ENCODE measurements at places on chromosomes 12 and 14.
A peak's percentile ranks its signal among the peaks of the same experiment; 100 is the strongest.

GRCh38 chr12:111438481-111438880, 32.8 kb downstream of the SH2B3 start:
- no peak for DNase-seq

DNA sequence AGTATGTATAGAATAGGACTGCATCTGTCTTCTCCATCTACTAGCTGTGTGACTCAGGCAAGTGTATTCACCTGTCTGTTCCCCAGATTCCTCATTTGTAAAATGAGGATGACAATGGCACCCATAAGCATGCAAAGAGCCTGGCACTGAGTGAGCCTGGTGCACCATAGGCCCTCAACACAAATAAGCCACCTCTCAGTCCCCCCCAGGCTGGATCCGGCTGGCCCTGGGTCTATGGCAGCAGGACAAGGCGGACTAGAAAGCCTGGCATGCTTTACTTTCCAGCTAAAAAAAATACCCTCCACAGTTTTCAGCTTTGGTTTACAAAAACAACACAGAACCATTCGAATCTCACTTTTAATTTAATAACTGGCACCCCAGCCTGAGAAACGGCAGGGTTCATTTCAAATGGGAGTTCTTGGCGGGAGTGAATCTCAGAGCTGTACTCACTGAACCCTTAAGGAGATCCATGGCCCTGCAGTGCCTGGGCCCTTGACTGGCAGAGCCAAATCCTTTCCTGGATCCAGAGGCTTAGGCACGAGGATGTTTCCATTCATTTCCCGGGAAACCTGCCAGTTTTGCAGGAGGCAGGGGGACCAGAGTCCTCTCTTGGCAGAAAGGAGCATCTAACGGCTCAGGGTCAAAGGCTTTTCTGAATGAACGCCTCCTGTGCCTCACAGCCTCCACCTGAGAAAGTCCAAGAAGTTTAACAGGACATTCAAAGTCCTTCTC, 17.7 kb downstream of the SYNE3 start:
- no peak for DNase-seq

- DNase-seq, result no peak
Observed at GRCh38 chr12:121166356-121166755, 33.7 kb downstream of the P2RX7 start.

- DNase-seq, result no peak
Observed at GRCh38 chr12:113639474-113639873, 167.8 kb upstream of the LHX5 start.

- peak; percentile 43 for DNase-seq
Observed at GRCh38 chr14:81269100-81269978, 48.6 kb upstream of the GTF2A1 start.

GRCh38 chr14:47674543-47675465, 601 bp downstream of the MDGA2 start:
- no peak for DNase-seq

DNA sequence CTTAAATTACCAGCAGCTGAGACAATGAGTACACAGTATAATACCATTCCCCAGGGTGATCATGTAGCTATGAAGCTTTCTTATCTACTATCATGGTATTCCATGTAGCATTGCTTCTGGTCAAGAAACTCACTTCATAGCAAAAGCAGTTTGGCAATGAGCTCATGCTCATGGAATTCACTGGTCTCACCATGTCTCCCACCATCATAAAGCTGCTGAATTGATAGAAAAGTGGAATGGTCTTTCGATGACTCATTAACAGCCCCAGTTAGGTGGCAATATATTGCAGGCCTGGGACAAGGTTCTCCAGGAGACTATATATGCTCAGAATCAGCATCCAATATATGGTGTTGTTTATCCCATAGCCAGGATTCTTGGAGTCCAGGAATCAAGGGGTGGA, 553.7 kb downstream of the FOXG1 start:
- no peak for DNase-seq

DNA sequence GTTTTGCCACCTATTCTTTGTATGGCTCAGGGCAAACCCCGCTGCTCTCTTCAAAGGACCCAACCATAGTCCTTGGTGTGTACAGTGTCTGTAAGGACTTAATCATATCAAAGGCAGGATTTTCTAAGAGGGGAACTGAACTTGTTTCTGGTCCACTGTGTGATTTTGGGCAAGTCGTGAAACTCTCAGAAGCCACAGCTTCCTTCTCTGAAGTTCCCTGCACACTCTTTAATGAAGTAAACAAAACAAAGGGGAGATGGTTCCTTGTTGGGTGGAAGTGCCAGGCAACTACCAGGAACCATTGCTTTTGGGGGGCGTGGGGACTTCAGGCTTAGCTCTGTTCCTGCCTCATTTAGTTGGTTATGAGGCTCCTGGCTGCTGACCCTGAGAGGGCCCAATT, 152.4 kb downstream of the VRK1 start:
- DNase-seq, result no peak

GRCh38 chr12:96400631-96401075, 414 bp upstream of the CDK17 start:
- no peak for DNase-seq

- DNase-seq, result no peak
Observed at GRCh38 chr12:5264006-5264405, 167.9 kb upstream of the NTF3 start.

GRCh38 chr12:83805156-83805772, 1107.3 kb downstream of the SLC6A15 start:
- DNase-seq, result no peak

- no peak for DNase-seq
Observed at GRCh38 chr14:100815478-100816285, 10.2 kb upstream of the MEG3 start.

DNA sequence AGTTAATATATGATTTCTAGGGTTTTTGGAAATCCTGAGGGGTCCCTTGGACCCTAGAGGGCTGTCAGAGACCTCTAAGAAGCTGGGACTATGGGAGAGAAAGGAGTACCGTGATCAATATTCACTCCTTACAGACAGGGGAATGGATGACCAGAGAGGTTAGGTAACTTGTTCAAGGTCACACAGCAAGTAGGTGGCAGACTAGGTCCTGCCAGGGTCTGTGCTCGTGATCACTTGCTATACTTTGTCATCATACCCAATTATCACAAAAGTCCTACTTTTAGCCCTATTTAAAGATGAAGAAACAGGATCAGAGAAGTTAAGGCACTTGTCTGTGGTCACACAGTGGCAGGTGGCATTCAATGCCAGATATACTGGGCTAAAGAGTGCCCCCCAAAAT, 42.9 kb downstream of the WSCD2 start:
- DNase-seq, result no peak

DNA sequence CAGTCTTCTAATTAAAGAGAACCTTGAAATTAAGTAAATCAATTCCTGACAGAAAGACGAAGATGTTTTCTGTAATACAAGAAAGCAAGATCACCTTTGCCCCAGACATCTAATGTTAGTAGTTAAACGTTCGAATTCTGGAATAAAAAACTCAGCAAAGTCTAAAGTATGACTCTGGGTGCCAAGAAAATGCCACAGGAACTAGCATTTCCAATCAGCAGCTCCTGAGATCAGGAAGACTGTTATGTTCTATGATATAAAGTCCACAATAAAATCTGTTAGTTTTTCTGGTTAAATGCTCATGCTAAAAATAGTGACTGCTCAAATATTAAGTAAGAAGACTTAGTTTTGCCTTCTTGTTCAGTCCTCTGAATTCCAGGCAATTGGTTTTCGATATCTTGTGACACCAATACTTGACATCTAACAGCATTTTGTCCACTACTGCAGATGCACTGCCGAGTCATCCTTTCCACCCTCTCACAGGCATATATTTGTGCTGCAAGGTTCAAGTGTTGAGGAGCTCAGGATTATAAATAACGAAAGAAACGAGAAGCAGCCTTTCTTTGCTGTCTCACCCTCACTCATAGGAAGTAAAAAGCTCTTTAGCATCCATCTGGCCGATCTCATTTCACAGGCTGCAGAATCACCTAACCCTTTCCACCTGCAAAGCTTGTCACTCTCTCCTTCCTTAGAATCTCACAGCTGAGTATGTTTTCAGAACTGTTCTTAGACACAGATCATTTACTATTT, 32.0 kb downstream of the SSH1 start:
- DNase-seq, result no peak

GRCh38 chr12:57632958-57633840, at the start of gene B4GALNT1:
B4GALNT1 (minus strand) TSS chr12:57633201; CDS start chr12:57632132, 1,069 bp downstream.
- no peak for DNase-seq

DNA sequence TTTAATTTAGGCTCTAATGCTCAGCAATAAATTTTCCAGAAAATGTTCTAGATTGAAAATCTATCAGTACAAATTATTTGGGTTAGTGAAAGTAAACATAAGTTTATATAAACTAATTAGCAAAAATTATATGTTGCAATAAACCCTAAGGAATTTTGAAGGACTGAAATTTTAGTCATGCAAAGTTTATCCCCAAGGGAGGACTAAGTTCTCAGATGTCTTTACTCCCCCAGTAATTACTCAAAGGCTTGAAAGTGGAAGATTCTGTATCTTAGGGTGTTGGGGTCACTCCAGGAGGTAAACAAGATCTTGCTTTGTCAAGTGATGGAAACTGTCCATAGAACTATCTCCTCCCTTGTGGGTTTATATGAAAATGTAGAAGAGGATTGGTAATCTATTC, 183.7 kb downstream of the AKAP6 start:
- no peak for DNase-seq

DNA sequence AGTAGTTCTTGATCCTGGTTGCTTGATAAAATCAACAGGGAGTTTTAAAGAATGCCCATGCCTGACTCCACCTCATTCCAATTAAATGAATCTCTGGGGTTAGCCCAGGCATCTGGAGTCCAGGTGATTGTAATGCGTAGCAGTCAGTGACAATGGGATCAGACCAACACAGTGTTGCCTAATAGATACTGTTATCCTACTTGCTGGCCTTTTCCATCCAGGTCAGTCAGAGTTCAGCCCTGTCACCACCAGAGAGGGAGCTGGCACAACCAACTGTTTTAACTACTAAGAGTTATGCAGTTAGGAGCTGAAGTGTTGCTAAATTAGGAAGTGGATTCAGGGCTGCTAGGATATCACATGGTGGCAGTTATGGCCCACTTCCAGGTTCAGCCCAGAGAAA, 107.1 kb downstream of the GPR135 start:
- peak; percentile 48 for DNase-seq

DNA sequence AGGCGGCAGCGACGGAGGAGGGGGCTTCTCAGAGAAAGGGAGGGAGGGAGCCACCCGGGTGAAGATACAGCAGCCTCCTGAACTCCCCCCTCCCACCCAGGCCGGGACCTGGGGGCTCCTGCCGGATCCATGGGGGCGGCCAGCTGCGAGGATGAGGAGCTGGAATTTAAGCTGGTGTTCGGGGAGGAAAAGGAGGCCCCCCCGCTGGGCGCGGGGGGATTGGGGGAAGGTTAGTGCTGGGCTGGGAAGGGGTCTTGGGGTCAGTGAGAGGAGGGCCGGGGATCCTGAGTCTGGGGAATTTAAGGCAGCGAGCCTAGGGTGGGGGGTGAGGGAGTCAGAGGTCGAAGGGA, 203 bp downstream of the NFATC4 start:
- DNase-seq, result no peak

GRCh38 chr12:26566675-26567074, 266.3 kb downstream of the ITPR2 start:
- DNase-seq, result no peak

DNA sequence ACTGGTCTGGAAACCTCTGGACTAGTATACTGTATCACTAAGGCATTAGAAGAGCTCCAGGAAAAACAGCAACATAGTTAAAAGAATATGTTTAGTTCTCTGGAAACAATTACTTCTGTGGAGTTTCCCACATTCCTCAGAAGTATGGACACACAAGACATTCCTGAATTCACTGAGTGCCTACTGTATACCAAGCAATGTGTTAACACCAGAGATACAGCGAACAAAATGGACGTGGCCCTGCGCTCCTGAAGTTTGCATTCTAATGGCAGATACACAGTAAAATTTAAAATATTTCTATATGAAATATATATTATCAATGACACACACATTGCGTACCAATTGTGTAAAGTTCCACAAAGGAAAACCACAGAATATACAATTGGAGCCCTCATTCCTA, 1.1 kb downstream of the ANGEL1 start:
- DNase-seq, result no peak

GRCh38 chr12:104578453-104578852, 121.7 kb downstream of the CHST11 start:
- DNase-seq, result peak; percentile 69

DNA sequence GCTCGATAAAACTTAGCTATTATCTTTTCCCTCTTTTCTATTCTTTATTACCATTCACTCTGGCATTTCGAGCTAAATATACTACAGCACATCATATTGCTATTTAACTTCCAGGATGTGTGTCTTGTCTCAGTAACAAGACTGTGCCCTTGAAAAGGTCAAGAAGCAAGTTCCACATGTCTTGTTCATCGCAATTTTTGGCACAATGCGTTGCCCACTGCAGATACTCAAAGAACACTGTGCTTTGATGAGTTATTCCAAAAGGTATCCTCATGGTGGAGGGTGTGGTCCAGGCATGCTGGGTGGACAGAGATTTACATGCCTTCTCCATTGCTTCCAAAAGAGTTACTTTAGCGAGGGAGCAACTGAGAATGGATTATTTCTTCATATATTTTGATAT, 6.6 kb downstream of the E2F7 start:
- DNase-seq, result no peak

GRCh38 chr12:48352157-48352760, 1.5 kb upstream of the ZNF641 start:
- DNase-seq, result no peak

DNA sequence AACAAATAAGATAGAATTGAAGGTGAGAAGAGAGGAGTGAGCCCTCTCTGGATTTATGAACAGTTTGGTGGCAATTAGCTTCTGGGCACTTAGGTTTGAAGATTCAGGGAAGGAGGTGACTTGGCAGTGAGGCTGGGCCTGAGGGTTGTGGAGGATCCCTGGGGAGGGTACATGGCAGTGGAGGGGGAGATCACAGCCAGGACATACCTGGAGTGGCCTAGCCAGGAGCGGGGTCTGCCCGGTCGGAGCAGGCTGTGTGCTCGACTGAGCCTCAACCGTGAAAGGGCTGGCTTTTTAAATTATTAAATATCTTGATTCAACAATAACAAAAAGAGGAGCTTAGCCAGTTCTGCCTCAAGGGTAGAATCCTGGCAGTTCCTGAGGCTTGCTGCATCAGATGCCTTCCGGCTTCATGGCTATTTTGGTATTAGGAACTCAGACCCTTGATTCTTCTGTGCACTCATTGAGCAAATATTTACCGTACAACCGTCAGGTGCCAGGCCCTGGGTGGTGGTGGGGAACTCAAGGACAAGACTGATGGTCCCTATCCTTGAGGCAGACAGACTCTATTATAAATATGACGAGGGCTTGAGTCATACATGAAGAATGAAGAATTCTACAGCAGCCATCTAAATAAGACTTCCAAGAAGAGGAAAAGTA, 73.4 kb downstream of the SPTB start:
- peak; percentile 81 for DNase-seq

DNA sequence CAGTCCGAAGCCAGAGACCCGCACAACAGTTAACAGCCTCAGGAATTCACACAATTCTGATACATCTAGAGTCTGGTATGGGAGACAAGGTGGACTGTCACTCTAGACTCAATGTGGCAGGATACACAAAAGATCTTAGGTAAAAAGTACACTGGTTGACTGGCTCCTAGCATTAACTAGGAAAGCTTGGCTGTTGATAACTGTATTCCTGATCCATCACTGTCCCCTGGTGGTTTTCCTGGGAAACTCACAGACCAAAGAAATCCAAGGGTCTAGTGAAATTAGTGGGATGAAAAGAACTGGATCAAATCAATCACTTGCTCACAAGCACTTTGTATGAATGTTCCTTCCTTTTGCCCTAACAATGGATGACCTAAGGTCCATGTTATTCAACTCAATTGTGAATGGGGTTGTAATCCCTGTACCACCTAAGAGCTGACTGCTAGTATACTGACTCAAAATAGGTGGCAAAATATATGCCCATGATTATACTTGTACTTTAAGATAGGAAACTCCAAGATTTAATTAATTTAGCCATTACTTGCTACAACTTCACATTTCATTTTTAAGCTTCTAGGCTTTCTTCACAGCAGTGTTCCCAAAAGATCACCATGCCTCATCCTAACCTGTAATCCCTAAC, 14.0 kb downstream of the NPC2 start:
- no peak for DNase-seq

All from kidney epithelial cell (primary cell).